ENCODE measurements at places on chromosomes 6 and 20. TPM values are rescaled to one million over a fixed set of nuclear protein-coding genes. Genes with fewer than 3 reads are reported as not detected.
A peak's percentile ranks its signal among the peaks of the same experiment; 100 is the strongest.

The EPPIN gene
- polyA plus RNA-seq = not detected

The MUC22 gene
- not detected for polyA plus RNA-seq

The C20orf204 gene
- 0.06 TPM for polyA plus RNA-seq

The IYD gene
- not detected for polyA plus RNA-seq

The HCRTR2 gene
- not detected for polyA plus RNA-seq

The JPH2 gene
- polyA plus RNA-seq = 2.5 TPM

DNA sequence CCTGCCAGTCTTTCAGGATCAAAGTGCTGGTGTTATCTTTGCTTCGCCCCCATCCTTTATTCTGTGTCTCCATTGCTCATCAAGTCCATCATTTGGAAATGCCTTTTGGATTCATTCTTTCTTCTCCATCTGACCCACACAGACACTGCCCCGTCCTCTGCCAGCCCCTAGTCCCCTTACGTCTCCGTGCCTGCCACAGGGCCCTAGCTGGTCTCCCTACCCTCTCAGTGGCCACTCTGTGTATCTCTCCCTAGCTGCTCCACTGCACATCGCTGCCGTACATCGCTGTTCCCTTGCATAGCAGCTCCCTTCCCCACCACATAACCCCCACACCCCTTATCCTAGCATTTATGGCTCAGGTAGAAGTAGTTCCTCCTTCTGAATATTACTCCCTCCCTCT, 15.7 kb downstream of the PPP1R3G start:
- DNase-seq = no peak
- H3K27ac ChIP-seq = no peak overlapping the region
- H3K27me3 ChIP-seq = no peaks in the 10 kb centered on the region
- H3K4me3 ChIP-seq = no peak overlapping the region
- H3K4me1 ChIP-seq = no peaks in the 10 kb centered on the region
- no peaks in the 10 kb centered on the region for H3K36me3 ChIP-seq

GRCh38 chr6:44960898-44961297, 367.2 kb upstream of the RUNX2 start:
- DNase-seq = no peak
- H3K27me3 ChIP-seq = no peaks in the 10 kb centered on the region
- H3K4me3 ChIP-seq = no peak overlapping the region
- H3K27ac ChIP-seq = no peak overlapping the region
- H3K36me3 ChIP-seq = no peaks in the 10 kb centered on the region

DNA sequence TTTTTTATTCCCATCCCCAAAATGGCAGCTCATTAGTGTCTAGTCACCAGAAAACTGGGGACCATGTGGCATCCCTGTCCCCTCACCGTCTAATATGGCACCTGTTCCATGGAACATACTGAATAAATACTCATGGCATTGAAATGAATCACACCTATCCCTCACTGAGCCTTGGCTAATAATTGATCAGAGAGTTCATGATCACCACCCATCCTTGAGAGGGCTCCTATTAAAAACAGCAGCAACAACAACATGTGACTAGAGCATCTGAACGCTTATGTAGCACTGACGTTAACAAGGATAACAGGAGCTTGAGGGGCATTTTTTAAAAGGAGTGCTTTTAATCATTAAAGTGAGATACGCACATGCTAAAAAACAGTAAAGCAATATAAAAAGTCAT, 1111.6 kb upstream of the FLRT3 start:
- no peak overlapping the region for H3K4me3 ChIP-seq
- peaks cover 4% of the 10 kb centered on the region for H3K4me1 ChIP-seq
- no peaks in the 10 kb centered on the region for H3K36me3 ChIP-seq

DNA sequence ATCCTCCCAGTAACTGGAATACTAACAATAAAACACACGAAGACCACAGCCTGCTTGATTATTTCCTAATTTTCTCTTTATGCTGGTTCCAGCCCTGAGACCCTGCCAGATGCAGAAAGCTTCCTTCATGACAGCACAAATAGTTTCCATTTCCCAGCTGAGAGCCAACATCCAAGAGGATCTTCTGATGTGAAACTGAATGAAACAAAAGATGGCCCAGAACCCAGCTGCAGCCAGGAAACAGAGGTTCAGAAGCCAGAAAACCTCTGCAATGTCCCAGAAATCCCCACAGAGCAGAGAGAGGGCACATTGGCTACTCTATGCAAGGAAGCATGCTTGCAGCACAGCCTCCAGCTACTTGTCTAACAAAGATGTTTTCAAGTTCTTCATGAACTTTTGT, 61.8 kb upstream of the PLEKHG1 start:
- no peaks in the 10 kb centered on the region for H3K36me3 ChIP-seq
- DNase-seq = no peak
- H3K4me1 ChIP-seq = no peaks in the 10 kb centered on the region
- no peak overlapping the region for H3K4me3 ChIP-seq

DNA sequence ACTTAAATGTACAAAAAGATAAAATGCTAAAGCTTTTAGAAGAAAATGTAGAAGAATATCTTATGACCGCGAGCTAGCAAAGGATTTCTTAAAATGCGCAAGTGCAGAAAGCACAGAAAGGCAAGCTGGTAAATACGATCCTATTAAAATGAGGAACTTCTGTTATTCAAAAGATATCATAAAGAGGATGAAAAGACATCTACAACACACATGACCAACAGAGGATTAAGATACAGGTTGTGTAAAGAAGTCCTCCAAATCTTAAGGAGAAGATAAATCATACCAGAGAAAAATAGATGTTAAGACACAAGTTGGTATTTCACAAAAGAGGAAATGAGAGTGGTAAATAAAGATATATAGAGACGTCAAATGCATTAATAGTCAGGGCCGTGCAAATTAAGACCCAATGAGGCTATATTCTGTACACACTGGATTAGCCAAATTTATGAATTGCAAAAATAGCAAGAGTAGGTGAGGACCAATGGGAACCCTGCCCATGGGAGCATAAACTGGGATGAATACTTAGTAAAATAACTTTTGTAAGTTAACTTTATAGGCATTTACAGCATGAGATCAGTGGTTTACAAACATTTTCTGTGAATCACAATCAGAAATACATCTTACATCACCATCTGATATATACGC, 23.0 kb downstream of the APCDD1L start:
- DNase-seq = no peak
- no peaks in the 10 kb centered on the region for H3K27me3 ChIP-seq
- H3K4me1 ChIP-seq = no peaks in the 10 kb centered on the region
- no peak overlapping the region for H3K27ac ChIP-seq
- H3K36me3 ChIP-seq = no peaks in the 10 kb centered on the region

DNA sequence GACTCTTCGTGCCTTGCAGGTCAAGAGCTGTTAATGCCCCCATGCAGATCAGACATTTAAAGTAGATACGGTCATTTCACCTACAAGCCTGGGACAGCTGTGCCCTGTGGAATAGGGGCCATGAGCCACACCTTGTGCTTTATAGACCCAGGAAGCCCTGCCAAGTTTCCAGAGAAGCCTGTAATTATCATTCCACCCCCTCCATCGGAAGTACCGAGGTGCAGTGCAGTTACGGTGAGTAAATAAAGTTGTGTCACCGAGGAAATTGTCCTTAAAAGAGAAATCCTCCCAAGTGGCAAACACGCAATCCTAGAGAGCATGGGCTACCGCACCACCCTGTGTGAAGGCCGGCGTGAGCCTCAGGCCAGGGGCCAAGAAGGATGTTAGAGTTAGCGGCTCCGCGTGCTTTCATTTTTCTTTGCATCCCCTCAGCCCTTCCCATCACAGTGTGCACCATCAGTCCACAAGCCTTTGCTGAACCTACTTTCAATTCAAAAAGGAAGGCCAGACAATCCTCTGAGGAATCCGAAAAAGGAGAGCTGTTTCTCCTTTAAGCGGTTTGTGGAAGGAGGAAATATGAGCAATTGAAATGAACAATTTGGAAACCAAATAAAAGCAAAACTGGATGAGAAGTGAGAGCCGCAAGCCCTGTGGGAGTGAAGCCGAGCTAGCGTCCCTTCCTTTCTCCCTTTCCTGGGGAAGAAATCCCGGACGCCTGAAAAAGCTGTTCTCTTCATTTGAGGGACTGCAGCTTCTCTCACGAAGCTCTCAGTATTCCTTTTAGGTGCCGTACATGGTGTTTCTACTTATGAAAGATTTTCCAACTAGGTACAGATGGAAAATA, 183.3 kb upstream of the PDE10A start:
- H3K27ac ChIP-seq = no peak overlapping the region
- H3K4me3 ChIP-seq = no peak overlapping the region
- no peak for DNase-seq
- no peaks in the 10 kb centered on the region for H3K36me3 ChIP-seq

DNA sequence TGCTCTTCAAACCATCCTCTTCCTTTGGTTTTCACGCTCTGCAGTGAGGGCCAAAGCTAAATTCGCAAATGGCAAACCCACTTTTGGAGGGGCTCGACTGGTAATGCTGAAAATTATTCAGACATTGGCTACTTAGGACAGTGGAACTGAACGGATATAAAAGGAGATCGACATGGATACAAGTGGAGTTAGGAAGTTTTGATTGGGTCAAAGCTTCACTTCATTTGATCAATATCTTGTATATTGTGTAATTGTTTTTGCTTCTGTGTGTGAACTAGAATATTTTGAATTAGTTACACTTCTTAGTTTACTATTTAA, 1.2 kb downstream of the FAM8A1 start:
- H3K4me3 ChIP-seq = peak overlapping the region; percentile 60
- H3K27me3 ChIP-seq = no peaks in the 10 kb centered on the region
- H3K4me1 ChIP-seq = peaks cover 3% of the 10 kb centered on the region
- no peaks in the 10 kb centered on the region for H3K36me3 ChIP-seq

DNA sequence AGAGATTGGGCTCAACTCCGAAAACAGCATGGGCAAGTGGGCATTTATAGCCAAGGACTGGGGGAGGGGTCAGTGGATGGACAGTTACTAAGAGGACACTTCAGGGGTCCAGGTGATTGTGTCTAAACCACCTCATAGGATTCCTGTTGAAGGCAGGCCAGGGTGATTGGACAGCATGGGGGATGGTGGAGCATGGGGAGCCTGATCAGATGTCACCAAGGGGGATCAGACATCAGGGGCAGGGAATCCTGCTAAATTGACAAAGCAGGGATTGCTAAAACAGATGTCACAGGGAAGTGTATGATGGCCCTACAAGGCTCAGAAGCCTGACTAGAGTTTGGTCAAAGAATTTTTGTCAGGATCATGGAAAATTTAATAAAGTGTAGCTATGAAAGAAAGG, 2.4 kb upstream of the PYGB start:
- H3K4me3 ChIP-seq = no peak overlapping the region
- no peaks in the 10 kb centered on the region for H3K27me3 ChIP-seq
- H3K4me1 ChIP-seq = peaks cover 28% of the 10 kb centered on the region
- H3K27ac ChIP-seq = peak overlapping the region; percentile 26
- no peak for DNase-seq
